NCI-H1417 treated with DMSO at 0.1 percent for 48 hours (cell line): ENCODE measurements at places on chromosomes 2 and 18.
A peak's percentile ranks its signal among the peaks of the same experiment; 100 is the strongest.

DNA sequence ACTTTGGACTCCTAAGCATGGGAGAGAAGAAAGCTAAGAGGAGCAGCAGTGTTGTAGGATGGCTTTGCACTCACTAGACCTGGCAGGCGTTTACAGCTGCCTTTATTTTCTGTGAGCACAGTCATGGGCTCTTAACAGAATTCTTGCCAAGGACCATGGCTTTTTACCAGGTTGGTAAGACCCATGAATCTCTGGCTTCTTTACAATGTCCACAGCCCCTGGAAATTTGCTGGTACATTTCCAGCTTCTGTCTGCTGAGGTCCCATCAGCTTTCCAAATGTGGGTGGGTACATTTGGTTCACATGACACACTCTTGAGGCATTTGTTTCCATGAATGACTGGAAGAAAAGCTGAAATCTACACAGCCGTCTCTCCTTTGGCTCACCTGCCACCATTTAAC, 162.7 kb downstream of the PPP1R1C start:
- DNase-seq: no peak

DNA sequence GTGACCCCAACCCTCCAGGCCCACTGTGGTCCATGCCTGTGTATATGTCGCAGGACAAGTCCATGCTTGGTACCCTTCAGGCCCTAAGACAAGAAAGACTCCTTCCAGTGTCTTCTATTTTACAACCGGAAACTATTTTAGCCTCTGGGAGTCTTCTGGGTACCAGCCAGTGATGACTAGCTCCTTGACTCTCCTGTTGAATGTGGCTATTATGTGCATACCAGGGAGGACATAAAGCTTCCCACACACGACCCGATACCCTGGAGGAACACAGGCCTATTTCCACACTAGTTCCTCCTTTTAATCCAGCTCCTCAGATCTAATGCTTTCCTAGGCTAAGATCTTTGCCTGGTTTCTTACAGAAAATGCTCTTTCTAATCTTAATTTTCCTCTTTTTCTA, 178.1 kb downstream of the NCKAP5 start:
- no peak for DNase-seq

DNA sequence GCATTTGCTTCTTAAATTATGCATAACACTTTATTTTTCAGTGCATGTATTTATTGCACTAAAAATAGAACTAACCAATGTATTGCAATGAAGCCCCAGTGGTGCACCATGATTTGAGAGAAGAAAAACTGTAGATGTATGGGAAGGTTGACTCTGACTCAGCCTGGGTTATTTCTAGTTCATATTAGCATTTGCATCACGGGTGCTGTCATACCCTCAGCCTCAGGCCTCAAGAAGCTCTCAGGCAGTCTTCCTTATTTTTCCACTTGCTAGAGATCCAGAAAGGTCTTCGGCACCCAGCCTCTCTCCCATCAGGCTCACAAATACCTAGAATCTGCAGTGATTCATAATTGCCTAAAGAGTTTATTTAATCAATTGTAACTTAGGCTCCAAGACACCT, 148.0 kb downstream of the DNER start:
- no peak for DNase-seq

DNA sequence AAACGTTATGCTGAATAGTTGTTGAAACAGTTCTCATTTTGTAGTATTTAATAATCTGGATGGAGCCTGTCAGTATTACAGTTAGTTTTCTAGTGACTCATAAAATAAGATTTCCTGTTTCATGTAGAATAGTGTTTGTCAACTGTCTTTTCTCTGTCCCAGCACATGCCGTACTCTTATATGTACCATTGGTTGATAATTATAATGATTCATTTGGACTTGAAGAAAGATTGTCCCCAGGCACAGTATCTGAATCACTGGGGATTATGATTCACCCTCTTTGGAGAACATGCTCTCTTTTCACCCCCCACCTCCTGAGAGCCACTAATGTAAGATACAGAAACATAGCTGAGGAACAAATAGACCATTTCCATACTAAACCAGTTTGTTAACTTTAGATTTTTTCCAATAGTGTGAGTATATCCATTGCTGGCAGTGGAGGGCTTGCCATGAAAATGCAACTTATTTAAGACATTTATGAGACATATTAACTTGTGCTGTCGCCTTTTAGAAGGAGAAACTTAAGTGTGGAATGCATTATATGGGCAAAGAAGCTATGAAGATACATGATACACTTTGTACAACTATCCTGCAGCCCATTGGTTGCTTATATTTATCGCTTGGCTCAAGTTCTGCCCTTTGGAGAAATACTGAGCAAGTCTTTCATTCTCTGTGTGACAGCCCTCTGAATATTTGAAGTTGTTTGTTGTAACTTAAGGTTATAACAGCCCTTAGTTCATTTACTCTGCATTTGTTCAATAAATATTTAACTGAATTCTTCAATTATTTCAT, 12.4 kb downstream of the COPS8 start:
- DNase-seq: no peak

DNA sequence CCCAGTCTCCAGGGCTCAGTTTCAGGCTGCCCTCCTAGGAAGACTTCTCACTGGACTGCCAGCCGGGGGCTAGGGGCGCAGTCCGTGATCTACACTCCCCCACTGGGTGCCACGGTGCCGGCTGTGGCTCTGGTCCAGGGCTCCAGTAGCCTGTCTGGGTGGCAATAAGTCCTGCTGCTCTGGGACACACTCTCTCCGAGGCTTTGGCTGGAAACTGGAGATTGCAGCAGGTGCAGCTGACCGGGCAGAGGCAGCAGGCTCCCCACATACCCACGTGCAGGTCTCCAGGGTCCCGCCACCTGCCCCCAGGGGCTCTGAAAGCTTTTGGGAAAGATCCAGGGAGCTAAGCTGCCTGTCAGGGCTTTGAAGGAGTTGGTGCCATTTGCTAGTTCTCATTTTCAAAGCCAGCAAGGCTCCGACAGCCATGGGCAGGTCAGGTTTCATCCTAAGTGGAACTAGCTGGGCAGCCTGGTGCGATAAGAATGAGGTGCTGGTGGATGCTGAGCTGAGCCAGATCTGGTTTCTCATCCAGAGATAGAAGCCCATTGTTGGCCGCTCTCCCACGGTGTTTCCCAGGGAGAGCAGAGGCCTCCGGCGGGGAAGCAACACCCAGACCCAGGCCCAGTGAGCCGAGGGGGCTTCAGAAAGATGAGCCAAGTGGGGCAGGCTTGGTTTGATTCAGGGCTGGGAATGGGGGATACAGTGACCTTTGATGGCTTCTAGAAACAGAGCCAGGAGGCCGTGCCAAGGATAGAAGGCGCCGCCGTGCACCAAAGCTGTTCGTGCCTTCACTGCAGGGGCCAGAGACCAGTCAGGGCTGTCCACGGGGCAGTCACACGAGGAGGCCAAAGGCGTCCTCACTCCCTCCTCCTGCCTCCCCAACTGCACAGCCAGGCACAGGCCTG, 141.7 kb upstream of the GPC1 start:
- DNase-seq: no peak

GRCh38 chr2:47357483-47357882, 45.5 kb upstream of the MSH2 start:
- DNase-seq: no peak

DNA sequence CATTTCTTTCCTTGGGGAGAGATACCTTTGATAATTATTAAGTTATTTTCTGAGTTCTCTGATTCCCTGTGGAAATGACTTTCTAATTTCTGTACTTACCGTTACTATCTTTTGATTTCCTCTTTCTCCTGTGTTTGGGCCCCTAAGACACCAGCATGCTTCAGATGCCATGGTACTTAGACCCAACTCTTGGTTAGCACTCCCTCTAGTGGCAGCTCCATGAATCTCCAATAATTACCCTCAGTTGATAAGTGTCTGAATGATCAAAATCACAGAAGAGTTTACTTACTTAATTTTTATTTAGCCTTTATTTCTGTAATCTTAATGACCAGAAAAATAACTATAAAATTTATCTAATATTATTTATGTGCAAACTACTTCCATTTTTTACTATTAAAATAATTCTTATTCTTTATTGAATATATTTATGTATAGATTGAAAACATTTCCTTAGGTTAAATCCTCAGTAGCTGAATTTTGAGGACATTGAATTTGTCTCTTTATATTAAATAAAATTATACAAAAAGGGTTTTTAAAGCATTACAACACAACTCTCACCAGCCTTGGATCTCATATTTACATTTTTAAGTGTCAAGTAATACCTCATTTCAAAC, 300.4 kb downstream of the KCNS3 start:
- no peak for DNase-seq

DNA sequence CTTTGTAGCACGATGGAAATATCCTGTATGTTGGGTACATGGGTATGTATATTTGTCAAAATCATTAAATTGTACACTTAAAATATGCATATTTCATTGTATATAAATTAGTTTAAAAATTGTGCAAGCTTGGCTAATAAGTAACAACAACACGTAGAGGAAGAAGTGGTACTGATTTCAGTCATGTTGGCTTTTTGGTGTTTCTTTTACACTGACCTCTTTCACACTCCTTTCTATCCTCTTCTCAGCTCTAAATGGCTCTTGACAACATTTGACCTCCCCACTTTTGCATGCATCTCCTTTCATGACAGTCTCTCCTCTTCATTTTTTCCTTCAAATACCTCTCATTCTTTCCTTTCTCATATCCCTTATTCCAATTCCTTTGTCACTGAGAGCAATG, 801.4 kb upstream of the ZEB2 start:
- DNase-seq: no peak

- no peak for DNase-seq
Measured at GRCh38 chr2:23053601-23054000, 331.4 kb upstream of the KLHL29 start.

- DNase-seq: no peak
Measured at GRCh38 chr2:27863146-27863545, 27.0 kb downstream of the RBKS start.

DNA sequence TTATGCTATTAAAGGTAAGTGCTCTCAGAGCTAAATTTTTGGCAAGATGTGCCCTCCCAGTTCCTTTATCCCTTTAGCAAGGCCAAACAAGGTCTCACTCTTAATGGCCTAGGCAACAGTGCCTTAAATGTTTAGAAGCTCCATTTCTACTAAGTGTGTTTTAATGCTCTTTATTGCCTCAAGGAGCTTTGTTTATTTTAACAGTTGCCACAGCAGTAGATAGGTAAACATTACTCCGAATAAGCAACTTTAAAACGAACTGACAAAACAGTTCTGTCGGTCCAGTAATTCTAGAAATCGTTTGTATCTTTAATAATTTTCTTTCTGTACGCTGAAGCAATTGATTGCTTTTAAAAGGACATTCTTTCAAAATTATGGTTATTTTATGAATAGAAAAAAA, 74.5 kb downstream of the PIEZO2 start:
- peak; percentile 46 for DNase-seq

DNA sequence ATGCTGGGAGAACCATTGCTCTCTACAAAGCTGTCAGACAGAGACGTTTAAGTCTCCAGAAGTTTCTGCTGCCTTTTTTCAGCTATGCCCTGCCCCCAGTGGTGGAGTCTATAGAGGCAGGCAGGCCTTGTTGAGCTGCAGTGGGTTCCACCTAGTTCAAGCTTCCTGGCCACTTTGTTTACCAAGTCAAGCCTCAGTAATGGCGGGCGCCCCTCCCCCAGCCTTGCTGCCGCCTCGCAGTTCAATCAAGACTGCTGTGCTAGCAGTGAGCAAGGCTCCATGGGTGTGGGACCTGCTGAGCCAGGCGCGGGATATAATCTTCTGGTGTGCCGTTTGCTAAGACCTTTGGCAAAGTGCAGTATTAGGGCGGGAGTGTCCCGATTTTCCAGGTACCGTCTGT, 52.7 kb upstream of the SCYGR2 start:
- DNase-seq: no peak

- no peak for DNase-seq
Measured at GRCh38 chr18:65269375-65269774, 481.4 kb upstream of the CDH7 start.
